ENCODE measurements at places on chromosomes 16 and 17. TPM values are rescaled to one million over a fixed set of nuclear protein-coding genes. Genes with fewer than 3 reads are reported as not detected.

The FN3K gene
- total RNA-seq = 1.7 TPM

The KRT27 gene
- total RNA-seq = not detected

The LRRC36 gene
- not detected for total RNA-seq

The CCL2 gene
- total RNA-seq = not detected

DNA sequence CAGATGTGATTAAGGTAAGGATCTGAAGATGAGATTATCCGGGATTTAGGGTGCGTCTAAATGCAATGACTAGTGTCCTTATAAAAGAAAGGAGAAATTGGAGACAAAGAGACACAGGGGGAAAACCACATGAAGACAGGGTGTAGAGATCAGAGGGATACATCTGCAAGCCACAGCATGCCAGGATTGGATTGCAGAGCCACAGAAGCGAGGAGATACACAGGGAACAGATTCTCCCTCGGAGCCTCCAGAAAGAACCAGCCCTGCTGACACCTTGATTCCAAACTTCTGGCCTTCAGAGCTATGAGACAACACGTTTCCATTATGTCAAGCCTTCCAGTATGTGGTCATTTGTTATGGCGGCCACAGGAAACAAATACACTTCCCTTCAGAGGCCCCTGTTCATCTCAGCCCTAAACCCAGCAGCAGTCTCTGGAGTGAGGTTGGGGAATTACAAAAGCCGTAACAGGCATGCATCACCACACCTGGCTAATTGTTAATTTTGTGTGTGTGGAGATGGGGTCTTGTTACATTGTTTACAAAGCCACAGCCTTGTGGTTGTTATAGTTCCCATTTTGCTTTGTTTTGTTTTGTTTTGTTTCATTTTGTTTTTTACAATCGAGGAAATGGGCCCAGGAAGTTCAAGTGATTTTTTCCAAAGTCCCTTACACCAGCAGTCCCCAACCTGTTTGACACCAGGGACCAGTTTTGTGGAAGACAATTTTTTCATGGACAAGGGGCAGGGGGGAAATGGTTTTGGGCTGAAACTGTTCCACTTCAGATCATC is 51.6 kb upstream of the LYRM9 start:
- H3K4me3 ChIP-seq = no peak overlapping the region
- no peaks in the 10 kb centered on the region for H3K4me1 ChIP-seq
- H3K36me3 ChIP-seq = no peaks in the 10 kb centered on the region
- H3K27ac ChIP-seq = no peak overlapping the region
- no peak for DNase-seq

DNA sequence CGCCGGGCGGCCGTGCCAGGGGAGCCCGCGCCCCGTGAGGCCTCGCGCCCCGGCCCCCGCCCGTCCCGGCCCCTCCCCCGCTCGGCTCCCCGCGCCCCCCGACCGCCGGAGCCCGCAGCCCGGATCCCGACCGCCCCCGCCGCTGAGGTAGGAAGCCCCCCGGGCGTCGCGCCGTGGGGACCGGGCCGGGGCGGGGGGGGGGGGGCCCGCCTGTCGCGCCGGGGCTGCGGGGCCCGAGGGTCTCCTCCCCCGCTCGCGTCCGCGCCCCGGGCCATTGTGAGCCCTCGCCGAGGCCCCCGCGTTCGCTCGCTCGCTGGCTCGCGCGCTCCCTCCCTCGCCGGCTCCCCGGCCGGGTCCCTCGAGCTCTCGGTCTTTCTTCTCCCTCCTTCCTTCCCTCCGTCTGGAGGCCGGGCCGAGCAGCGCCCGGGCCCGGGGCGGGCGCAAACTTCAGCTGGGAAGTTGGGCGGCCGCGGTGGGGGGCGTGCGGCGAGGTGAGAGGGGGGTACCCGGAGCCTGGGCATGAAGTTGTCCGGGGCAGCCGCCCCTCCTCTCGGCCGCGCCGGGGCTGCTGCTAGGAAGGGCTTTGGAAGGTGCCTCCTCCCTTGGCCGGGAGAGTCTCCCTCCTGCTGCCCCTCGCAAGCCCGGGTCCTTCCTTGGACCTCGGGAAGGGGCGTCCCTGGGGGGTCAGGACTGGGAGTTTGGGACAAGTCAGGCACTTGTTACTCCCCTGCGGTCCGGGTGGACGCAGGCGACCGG is 419 bp downstream of the GLIS2 start:
- peaks cover 2% of the 10 kb centered on the region for H3K36me3 ChIP-seq
- no peak overlapping the region for H3K4me3 ChIP-seq
- H3K27me3 ChIP-seq = peaks cover 17% of the 10 kb centered on the region
- no peak overlapping the region for H3K27ac ChIP-seq
